ENCODE measurements at places on chromosomes 7 and 10.

GRCh38 chr10:24383681-24384106 is 174.8 kb downstream of the KIAA1217 start:
- peak; percentile 44 for DNase-seq

GRCh38 chr7:2353936-2354185 is 766 bp upstream of the EIF3B start:
- DNase-seq: peak; percentile 97

DNA sequence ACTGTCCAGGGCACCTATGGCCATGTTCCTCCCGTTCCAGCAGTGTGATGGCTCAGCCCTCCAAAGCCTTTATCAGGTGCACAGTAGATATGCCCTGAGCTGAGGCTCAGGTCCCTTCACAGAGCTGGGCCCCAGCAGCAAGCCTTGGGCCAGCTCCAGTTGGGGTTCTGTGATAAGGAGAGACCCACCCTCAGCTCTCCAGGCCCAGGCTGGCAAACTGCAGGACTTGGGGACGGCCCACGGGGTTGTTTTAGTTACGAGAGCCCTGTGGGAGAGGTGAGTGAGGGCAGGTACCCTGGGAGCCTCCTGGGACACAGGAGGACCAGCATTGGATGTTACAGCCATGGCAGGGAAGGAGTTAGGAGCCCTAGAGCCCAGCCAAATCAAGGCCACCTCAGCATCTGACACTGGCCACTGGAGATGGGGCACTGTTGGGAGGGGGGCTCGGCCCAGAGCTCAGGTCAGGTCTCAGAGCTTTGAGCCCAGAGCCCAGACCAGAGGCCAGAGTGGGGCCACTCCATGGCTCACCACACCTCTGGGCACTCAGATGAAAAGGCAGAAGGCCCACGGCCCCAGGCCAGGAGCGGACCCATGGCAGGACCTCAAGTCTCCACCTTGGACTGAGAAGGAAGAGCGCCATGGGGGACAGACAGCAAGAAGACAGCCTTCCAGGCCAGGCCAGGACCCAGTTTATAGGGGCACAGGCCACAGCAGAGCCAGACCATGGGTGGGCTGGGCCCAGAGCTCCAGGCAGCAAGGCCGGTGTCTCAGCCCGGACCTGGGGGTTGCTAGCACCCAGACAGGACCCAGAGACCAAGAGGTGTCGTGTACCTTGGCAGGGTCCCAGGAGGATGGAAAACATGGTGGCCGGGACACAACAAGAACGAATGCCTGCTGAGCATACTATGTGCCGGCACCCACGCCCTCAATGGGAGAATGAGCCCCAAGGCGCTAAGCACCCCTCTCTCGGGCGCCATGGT is 12.8 kb downstream of the GRID1 start:
- no peak for DNase-seq

DNA sequence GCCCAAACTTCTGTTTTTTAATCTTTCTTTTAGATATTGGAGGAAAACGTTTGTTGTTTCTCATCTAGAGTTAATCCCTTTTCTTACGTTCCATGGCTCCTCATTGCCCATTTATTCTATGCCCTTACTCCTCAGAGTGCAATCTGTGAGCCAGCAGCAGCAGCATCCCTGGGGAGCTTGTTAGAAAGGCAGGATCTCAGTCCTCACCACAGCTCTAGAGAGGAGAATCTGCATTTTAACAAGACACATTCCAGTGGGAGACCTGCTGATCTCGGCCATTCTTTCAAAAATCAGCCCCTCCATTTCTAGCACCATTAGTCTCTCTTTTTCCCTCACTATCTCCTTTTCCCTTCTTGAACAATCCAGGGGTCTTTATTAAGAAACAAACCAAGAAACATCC is 84.4 kb upstream of the NOBOX start:
- no peak for DNase-seq

DNA sequence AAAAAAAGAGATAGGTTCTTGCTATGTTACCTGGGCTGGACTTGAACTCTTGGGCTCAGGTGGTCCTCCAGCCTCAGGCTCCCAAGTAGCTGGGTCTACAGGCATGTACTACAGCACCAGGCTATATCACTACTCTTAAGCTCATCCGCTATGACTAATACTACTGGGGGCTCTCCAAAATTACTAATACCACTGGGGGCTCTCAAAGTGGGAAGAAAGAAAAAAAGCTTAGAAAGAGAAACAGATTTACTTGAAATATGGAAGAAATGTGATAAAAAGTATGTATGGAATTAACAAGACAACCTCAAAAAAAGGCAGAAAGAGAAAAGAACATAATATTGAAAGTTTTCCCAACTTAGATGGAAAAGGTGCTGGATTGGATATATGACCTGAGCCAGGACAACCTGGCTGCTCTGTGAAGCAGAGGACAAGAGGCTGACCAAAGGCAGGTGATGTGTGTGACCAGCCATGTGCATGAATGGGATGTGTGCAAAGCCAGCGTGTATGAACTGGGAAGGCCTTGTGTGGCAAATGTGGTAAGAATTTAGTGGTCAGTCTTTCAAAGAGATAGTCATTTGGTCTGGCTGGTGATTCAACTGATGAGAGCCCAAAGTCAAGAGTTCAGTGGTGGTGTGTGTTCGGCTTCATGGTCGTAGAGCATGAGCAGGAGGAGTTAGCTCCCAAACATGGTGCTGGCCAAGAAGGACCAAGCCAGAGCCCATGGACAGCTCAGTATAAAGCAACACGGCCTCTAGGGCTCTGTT is 232.4 kb upstream of the KLF14 start:
- no peak for DNase-seq

GRCh38 chr10:132296666-132297443 is 10.9 kb downstream of the STK32C start:
- DNase-seq: no peak

DNA sequence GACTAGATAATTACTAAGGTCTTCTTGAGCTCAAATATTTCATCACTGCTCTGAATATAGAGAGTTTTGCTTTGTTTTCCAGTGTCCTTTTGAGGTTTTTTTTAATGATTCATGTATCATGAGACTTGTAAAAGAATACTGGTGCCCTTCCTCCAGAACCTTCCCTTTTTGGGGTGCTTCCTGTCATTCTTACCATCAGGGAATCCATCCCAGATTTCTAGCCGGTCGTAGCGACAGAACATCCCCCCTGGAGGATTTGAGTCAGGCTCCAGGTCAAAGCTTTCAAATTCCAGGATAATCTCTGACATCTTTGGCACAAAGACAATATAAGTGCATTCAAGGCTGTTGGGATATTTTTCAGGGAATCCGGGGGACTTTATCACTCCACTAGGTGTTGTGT is 71.0 kb downstream of the NRP1 start:
- no peak for DNase-seq

- no peak for DNase-seq
These were observed 51.3 kb upstream of the PIK3CG start for GRCh38 chr7:106813705-106814305.

DNA sequence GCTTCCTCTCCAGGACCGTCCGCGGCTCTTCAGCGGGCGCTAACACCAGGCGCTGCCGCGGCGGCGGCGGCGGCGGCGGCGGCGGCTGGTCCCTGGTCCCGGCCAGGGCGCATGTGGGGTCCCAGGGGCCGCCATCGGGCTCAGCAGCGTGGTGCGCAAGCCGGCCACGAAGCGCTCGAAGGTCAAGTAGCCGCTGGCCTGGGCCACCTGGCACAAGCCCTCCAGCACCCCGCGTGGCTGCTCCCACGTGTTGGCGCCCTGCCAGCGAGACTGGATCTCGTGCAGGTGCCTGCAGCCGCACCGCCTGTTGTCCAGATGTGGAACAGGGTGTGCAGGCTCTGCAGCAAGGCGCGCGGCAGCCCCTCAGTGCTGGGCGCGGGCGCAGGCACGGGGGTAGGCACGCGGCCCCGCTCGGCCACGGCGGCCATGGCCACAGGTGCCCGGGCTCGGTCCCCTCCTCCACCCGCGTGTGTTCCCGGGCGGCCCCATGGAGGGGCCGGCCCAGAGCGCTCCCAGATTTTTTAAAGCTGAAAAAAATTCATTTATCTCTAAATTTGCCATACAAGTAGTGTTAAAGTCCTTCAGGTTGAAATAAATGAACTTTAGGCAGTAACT is 884.2 kb upstream of the ZNF722 start:
- peak; percentile 28 for DNase-seq

DNA sequence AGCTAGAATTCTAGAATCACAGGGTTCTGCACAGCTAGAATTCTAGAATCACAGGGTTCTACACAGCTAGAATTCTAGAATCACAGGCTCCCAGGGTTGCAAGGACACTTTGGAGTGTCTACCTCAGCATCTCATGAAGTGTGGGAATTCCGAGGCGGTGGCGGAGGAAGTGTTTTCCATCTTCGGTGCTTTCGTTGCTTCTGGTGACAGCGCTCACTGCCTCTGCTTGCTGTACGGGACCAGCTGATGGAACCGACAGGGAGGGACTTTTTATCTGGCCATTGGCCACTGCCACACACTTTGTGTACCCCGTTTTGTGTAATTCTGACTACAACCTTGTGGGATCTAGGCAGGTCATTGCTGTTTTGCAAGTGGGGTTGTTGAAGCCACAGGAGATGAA is 29.5 kb downstream of the LHPP start:
- no peak for DNase-seq

GRCh38 chr10:124641282-124642087 is 102.7 kb downstream of the FAM53B start:
- DNase-seq: no peak

DNA sequence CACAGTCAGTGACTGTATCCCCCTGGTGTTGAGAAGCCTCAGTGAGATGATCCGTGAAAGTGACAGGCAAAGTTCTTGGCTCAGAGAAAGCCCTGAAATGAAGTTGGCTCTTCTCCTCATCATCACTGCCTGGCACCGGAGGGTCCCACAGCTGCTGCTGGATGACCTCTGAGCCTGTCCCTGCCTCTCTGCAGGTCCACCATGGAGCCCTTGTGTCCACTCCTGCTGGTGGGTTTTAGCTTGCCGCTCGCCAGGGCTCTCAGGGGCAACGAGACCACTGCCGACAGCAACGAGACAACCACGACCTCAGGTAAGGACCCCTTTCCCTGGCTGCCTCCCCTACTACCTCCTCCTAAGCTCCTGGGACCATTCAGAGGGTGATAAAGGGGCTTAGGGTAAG is 85.5 kb downstream of the MKI67 start:
- DNase-seq: no peak

GRCh38 chr7:158827411-158828132 is 1.7 kb downstream of the ESYT2 start:
- DNase-seq: no peak

- DNase-seq: no peak
These were observed 11.5 kb downstream of the TAS2R16 start for GRCh38 chr7:122984021-122984420.

DNA sequence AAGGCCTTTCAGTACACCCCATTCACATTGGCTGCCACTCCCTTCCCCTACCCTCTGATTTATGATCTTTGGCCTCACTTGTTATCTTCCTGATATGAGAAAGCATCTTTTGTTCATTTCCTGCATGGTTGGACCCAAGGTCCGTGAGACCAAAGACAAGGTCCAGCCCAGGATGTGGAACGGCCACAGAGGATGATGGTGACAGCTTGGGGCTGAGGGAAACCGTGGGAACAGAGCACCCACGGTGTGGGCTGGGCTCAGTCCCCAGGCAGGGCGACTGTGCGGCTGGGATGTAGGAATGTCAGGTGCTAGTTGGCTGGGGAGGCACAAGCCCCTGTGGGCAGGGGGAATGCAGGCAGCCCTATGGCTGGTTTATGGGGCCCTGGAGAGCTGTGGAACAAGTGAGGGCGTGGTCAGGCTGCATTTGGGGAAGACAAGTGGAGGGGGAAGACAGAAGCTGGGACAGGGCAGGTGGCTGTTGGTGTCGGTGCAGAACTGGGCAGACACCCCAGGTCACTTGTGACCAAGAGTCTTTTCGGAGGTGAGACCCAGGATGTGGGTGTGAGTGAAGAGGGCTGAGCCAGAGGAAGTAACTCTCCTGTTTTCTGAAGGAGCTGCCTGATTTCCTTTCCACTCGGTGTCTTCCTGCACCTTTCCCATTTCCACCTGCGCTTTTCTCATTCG is 51.7 kb upstream of the IGFBP3 start:
- no peak for DNase-seq

GRCh38 chr7:473211-473734 is 46.4 kb downstream of the PDGFA start:
- DNase-seq: no peak

DNA sequence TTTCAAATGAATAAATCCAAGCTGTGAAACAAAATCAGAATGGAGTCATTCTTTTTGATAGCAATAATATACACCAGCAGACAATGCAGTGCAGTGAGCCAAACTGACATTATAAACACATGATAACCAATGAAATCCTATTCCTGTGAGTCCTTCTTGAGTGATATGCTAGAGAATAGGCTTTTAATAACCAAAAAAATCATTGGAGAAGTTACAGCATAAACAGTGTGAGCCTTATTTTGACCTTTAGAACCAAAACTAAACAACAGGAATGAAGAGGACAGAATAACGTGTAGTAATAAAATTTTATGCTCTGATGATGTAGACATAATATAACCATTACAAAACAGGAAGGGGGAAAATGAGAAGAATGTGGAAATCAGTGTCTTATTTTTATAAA is 8.7 kb downstream of the HUS1 start:
- DNase-seq: no peak

DNA sequence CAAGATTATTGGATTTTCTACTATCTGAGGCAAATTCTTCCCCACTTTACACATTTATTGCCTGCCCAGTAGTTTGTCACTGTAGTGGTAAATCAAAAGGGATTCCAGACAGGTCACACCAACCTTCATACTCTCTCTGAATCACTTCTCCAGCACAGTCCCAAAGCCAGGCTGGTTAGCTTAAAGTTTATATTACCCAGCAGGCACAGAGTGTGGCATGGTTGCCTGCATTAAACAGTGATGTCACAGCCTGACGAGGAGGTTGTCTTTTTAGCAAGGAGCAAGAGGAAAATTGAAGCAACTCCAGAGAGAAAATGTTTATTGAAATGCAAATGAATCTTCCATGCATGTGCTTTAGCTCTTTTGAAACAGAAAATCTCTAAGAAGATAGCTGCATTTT is 375.5 kb upstream of the CELF2 start:
- DNase-seq: no peak

GRCh38 chr7:14507617-14508016 is 394.9 kb downstream of the DGKB start:
- no peak for DNase-seq

DNA sequence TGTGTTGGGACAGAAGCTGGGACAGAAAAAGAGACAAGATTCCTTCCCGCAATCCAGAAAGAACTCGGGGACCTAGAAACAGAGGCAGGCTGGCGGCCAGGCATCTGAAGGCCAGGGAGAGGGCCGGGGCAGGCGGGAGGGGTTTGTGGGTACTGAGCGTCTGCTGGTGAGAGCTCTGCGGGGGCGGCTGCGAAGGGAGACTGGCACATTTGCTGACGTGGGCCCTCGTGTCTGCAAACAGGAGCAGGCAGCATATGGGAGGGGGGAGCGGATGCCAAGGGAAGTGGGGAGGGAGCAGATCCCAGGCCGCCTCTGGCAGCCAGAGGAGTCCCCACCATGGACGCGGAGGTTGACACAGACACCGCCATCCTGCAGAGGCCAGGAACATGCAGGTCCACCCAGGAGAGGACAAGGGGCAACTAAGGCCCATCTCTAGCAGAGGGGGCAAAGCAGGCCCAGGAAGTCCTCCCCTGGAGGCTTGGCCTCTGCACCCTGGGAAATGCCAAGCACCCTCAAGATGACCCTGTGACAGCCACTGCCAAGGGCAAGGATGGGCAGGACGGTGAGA is 32.2 kb downstream of the KCNH2 start:
- no peak for DNase-seq

Data from D341Med (cell line).